ENCODE measurements at places on chromosomes 6 and 20.

- no peak for DNase-seq
Observed at GRCh38 chr6:74166849-74167248, 470.8 kb downstream of the CD109 start.

DNA sequence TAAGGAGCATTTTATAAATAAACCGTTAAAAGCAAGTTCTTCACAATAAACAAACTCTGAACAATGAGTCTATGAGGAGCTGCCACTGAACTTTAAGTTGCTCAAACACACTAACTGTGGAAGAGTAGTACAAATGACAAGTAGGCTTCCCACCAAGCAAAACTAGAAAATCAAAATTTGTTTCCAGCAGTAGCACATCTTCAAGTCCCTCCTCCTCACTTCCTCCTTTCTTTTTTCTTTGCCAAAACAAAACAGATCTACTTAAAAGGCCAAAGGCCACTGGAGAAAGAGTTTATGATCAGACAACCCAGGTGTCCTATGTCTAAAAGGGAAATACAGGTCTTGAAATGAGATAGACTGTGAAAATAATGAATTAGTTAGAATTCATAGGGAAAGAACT lies 17.1 kb upstream of the FAM135A start:
- no peak for DNase-seq

GRCh38 chr20:38302786-38303185 lies 1.2 kb upstream of the BPI start:
- no peak for DNase-seq

DNA sequence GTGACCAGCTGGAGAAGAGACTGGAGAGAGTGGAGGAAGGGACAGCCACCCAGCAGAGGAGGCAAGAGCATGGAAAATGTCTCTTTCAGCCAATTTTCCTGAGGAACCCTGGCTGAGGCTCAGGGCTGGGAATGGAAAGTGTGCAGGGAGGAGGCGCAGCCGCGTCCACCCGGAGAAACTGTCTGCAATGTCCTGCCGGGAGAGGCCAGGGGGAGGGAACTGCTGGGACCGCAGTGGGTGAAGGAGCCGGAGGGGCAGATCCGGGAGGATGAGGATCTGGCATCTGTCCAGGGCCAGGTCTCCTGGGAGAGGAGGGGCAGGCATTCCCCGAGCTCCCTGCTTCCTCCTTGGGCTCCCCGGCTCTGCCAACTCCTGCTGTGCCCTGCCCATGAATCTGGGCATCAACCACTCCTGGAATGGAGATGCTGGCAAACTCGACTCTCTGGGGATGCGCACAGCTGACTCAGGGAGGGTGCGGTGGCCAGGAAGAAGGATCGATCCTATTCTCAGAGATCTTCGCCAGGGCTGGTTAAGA lies 17.4 kb upstream of the HM13 start:
- no peak for DNase-seq

DNA sequence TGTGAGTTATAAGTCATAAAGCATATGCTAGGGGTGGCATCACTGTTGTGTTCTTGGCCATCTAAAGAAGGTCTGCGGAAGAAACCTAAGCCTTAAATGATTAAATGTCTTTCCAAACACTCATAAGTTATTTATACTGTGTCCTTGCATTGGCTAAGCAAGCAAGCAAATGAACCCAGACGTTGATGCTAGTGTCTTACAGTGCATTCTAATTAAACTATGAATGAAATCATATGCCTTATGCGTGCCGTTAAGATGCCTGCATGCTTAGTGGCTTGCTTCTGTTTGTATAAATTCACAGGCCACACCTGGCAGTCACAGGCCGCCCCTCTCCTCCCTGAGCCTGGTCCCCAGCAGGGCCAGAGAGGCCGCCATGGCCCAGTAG lies 49.9 kb downstream of the RIN2 start:
- DNase-seq, result no peak

GRCh38 chr20:33864324-33864963 lies 53.3 kb downstream of the CHMP4B start:
- no peak for DNase-seq

DNA sequence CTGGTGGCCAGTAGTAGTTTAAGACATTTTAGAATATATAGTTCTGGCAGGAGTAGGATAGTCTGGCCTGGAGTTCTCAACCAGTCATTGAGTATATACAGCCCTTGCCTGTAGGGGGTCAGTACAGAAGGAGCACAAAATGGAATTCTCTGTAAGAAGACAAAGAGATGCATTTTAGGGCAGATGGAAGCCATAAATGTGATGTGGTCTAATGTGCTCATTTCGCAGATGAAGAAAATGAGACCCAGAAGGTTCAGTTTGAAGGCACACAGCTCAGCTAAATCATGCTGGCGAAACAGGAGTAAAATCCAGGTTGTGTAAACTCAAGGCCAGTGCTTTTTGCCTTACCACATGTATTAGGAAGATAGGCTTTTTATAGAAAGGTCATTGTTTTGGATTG lies 29.6 kb downstream of the QKI start:
- no peak for DNase-seq

Data from GM06990 (cell line).